ENCODE measurements at places on chromosomes 3 and 15. TPM values are rescaled to one million over a fixed set of nuclear protein-coding genes. Genes with fewer than 3 reads are reported as not detected.

- no peaks in the 10 kb centered on the region for H3K36me3 ChIP-seq
- H3K27ac ChIP-seq = no peak overlapping the region
- H3K27me3 ChIP-seq = no peaks in the 10 kb centered on the region
- no peak for DNase-seq
- H3K4me3 ChIP-seq = no peak overlapping the region
- H3K4me1 ChIP-seq = no peaks in the 10 kb centered on the region
Observed at GRCh38 chr15:33454996-33455395, 144.2 kb downstream of the RYR3 start.

GRCh38 chr3:17442332-17443049 lies 299.9 kb downstream of the TBC1D5 start:
- no peaks in the 10 kb centered on the region for H3K4me1 ChIP-seq
- DNase-seq = no peak
- H3K27me3 ChIP-seq = no peaks in the 10 kb centered on the region
- no peak overlapping the region for H3K4me3 ChIP-seq
- H3K36me3 ChIP-seq = no peaks in the 10 kb centered on the region

GRCh38 chr3:14847613-14848541 lies 29.1 kb downstream of the FGD5 start:
- H3K27me3 ChIP-seq = no peaks in the 10 kb centered on the region
- no peaks in the 10 kb centered on the region for H3K36me3 ChIP-seq
- H3K27ac ChIP-seq = no peak overlapping the region
- DNase-seq = no peak
- H3K4me3 ChIP-seq = no peak overlapping the region

DNA sequence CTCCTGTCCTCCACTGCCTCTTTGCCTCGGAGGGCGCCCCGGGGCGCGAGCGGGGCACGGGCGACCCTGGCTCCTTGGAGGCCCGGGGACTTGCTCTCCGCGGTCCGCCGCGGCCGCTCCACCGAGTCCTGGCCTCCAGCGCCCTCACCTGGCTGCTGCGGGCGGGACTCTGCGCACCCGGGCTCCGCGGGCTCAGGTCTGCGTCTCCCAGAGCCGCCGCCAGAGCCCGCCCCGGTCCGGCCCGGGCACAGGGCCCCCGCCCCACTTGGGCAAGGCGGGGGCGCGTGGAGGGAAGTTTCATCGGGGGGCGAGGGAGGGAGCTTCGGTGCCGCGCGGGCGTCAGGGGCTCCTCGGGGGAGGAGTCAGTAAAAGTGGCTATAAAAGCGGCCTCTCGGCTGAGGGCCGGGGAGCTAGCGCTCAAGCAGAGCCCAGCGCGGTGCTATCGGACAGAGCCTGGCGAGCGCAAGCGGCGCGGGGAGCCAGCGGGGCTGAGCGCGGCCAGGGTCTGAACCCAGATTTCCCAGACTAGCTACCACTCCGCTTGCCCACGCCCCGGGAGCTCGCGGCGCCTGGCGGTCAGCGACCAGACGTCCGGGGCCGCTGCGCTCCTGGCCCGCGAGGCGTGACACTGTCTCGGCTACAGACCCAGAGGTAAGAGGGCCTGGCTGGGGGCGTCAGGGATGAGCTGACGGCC lies at the start of gene CEMIP:
Gene CEMIP (plus strand): TSS at position 407 of the 694 bp plus-strand sequence. CDS start 94,510 bp downstream, outside the sequence.
- no peaks in the 10 kb centered on the region for H3K4me1 ChIP-seq
- no peak within 1 kb of the TSS for H3K27ac ChIP-seq
- H3K27me3 ChIP-seq = no peaks in the 10 kb centered on the region

DNA sequence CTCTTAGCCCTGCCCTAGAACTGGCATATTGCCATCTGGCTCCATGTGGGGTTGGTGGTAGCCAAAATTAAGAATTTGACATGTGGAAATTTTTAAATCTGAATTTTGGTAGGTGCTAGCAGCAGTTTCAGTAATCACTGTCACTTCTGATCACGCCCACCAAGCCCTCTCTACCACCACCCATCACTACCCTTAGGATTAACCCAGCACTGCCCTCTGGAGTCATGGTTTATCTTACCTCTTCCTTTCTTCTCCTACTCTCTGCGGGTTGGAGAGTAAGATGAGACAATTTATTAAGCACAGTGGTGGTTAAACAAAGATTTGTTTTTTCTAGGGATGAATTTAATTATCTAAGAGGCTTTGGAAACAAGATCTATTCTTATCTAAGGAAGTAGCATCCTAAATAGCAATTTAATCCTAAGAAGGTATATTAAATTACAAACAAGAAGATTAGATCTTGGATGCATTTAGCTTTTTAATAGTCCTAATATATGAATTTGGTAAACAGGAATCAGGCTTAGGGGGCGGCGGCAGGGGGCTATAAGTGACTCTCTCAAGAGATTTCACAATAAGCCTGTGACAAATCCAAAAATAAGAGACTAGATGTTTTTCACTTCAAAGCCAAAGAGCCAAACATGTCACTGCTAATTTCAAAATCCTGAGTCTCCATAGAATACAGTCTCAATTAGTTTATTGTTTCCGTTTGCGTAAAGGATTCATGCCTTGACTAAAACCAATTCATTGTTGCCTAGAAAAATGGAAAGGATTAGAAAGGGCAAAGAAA lies 498.4 kb upstream of the UBE2E2 start:
- no peaks in the 10 kb centered on the region for H3K36me3 ChIP-seq
- H3K4me3 ChIP-seq = no peak overlapping the region
- no peak for DNase-seq
- H3K27me3 ChIP-seq = no peaks in the 10 kb centered on the region

The SPINK8 gene
- polyA plus RNA-seq = not detected

GRCh38 chr3:13083254-13083653 lies 10.0 kb upstream of the IQSEC1 start:
- H3K4me1 ChIP-seq = peaks cover 24% of the 10 kb centered on the region
- H3K36me3 ChIP-seq = no peaks in the 10 kb centered on the region
- DNase-seq = no peak
- no peak overlapping the region for H3K4me3 ChIP-seq
- H3K27me3 ChIP-seq = peaks cover 5% of the 10 kb centered on the region
- H3K27ac ChIP-seq = no peak overlapping the region

The SAMD7 gene
- not detected for polyA plus RNA-seq

GRCh38 chr3:104868291-104868690 lies 498.4 kb upstream of the ALCAM start:
- no peak overlapping the region for H3K27ac ChIP-seq
- H3K27me3 ChIP-seq = no peaks in the 10 kb centered on the region
- H3K4me1 ChIP-seq = no peaks in the 10 kb centered on the region
- DNase-seq = no peak
- no peak overlapping the region for H3K4me3 ChIP-seq

The ALDH1L1 gene
- polyA plus RNA-seq = not detected

GRCh38 chr15:42385206-42385979 lies 26.1 kb downstream of the CAPN3 start:
- H3K4me3 ChIP-seq = no peak overlapping the region
- H3K27me3 ChIP-seq = no peaks in the 10 kb centered on the region
- H3K27ac ChIP-seq = no peak overlapping the region
- H3K36me3 ChIP-seq = no peaks in the 10 kb centered on the region
- no peaks in the 10 kb centered on the region for H3K4me1 ChIP-seq

DNA sequence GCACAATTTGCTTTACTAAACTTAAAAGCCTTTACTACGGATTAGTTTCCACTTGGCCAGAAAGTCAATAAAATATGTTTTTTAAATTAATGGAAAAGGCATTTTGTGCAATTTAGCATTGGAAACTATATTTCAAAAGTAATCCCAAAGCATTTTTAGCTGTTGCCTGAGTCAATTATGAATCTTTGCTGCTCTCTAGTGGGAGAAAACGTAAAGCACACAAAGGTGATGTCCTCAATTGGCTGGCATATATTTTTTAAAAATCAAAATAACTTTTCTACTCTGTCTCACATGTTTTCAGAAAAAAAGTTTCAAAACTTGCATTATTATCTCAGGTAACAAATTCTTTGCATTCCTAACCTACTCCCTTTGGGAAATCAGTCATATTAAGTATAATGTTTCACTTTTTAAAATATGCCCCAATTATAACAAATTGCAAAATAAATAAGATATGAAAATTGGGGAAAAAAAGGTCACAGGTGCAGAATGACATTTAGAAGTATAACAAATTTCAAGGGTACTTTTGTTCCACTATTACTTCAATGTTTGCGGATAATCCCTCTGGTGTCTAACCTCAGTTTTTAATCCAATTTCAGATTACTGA lies 47.2 kb upstream of the TEX55 start:
- H3K4me1 ChIP-seq = no peaks in the 10 kb centered on the region
- no peak overlapping the region for H3K4me3 ChIP-seq
- DNase-seq = peak; percentile 38
- no peak overlapping the region for H3K27ac ChIP-seq

GRCh38 chr3:58419780-58420507 lies 13.7 kb downstream of the PDHB start:
- no peaks in the 10 kb centered on the region for H3K27me3 ChIP-seq
- no peak overlapping the region for H3K27ac ChIP-seq
- 0 out of 2 replicates have a peak, but pooled peaks cover 3% of the 10 kb centered on the region for H3K4me1 ChIP-seq
- H3K36me3 ChIP-seq = peaks cover 4% of the 10 kb centered on the region
- H3K4me3 ChIP-seq = no peak overlapping the region
- no peak for DNase-seq
